ENCODE measurements at places on chromosomes 7 and 10.

- DNase-seq, result no peak
Measured at GRCh38 chr7:156120552-156120951, 308.3 kb upstream of the SHH start.

DNA sequence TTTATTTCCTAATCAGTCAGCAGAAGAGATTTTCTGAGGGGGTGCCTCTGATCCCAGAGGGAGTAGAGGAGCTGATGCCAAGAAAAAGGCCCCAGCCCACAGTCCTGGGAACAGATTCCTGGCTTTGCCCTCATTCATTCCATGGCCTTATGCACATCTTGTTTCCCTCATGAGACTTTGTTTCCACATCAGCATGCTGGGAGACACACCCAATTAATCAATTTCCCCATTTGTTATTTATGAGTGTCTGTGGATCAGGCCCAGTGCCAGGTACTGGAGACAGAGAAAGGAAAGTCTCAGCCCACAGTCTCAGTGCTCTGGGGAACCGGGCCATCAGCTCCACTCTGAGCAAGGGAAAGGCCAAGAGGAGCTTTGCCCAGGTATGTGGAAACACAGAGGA, 496.2 kb upstream of the ZMIZ1 start:
- DNase-seq, result no peak

DNA sequence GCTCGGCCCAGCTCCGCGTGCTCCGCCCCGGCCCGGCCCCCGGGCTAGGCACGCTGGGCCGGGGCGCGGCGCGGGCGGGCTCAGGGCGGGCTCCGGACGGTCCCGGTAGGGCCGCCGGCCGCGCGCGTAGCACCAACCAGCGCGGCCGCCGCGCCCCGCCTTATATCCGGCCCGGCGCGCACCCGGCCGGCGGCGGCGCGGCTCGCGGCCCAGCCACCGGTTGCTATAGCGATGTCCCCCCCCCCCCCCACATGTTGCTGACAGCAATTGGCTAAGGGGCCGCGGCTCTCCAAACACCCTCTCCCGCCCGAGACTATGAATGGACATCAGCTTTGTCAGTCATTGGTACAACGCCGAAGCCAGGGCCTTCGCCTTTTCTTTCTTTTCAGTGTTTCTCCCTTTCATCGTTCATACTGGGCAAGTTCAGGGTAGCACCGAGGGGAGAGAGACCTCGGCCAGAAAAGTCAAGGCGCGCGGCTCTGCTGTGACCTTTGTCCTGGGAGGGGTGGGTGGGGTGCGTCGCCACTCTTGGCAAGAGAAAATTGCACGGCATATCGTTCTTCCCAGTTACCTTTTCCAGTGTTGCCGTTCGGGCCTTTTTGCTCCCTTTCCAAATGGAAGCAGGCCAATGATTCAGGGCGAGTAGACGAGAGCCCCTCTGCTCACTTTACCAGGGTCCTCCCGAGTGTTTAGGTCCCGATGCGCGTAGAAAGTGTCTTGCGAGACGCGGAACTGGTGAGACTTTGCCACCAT, 354.2 kb downstream of the DNAJB6 start:
- DNase-seq, result no peak

- DNase-seq, result peak; percentile 12
Measured at GRCh38 chr7:127504715-127505114, 80.7 kb downstream of the GCC1 start.

- DNase-seq, result no peak
Measured at GRCh38 chr7:76054123-76055120, 6.5 kb downstream of the MDH2 start.

- no peak for DNase-seq
Measured at GRCh38 chr7:95330204-95330960, 6.0 kb upstream of the PON1 start.

- no peak for DNase-seq
Measured at GRCh38 chr10:34200355-34200901, 614.7 kb downstream of the PARD3 start.

DNA sequence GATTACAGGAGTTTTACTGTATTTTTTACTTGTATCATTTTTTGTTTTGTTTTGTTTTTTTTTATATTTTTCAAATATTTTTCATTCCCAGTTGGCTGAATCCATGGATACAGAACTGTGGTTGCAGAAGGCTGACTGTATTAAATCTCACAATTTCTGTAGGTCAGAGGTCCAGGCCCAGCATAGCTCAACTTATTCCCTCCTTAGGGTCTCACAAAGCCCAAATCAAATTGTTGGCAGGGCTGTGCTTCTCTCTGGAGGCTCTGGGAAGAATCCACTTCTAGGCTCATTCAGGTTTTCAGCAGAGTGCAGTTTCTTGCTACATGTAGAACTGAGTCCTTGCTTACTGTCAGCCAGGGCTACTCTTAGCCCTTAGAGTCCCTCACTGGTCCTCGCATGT, 22.6 kb downstream of the TSPAN14 start:
- no peak for DNase-seq

- DNase-seq, result no peak
Measured at GRCh38 chr7:47806701-47807103, 141.6 kb downstream of the PKD1L1 start.

- DNase-seq, result no peak
Measured at GRCh38 chr10:6507311-6507710, 72.8 kb downstream of the PRKCQ start.

GRCh38 chr10:25704622-25705021, 229.4 kb upstream of the MYO3A start:
- no peak for DNase-seq

GRCh38 chr7:72316148-72316547, 96.0 kb downstream of the CALN1 start:
- no peak for DNase-seq

DNA sequence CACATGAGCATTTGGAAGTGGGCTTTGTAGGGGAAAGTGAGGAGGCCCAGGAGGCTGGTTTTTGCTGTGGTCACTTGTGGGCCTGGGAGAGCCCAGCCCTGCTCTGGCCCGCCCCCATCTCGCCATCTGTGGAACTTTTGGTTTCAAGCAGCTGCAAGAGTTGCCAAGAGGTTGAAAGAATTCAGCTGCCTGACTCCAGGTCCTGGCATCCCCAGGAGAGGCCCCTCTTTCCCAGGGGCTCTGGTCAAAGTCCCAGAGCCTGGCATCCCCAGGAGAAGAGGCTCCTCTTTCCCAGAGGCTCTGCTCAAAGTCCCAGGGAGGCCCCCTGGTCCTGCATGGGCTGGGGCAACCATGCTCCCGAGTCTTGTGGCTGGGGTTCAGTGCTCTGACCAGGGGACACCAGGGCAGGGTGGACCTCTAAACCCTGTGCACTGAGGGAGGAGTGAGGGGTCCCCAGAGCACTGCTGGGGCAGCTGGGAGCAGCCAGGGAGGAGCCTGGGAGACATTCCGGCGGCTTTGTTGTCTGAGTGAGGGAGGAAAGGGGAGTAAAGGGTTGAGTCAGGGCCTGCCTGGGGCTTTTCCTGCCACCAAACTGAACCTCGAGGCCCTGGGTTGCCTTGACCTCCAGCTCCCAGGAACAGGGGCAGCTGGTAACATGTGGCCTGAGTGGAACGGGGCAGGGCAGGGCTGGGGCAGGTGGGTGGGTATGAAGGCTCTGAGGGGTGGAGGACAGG, 27.7 kb upstream of the CSGALNACT2 start:
- DNase-seq, result no peak

DNA sequence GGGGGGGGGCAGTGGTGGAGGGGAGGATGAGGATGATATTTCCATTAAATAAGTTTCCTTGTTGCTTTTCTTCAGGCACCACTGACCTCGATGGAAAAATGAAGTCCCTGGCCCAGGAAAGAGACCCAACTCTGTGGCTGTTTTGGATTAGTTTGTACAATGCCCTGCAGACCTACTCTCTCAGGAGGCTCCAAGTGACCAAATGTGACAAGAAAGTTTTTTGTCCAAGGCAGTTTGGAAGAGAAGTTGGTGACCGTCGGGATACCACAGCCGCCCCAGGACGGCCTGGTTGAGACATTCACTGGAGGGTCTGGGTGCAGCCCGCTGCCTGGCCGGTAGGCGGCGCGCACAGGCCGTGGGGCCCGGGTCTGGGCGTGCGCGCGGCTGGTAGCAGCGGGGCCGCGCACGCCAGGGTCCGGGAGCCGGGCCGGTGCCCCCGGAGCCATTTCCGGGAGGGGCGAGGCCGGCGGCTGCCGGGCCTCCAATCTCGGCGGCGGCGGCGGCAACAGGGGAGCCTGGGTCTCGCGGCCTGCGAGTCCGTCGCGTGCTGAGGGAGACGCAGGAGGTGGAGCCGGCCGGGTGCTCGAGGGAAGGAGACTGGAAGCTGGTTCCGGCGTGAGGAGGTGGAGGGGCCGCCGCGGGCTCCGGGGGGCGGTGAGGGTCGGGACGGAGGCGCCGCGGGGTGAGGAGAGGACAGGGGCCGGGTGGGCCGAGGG, at the start of gene SGPL1:
SGPL1 (plus strand) TSS at position 445 of the 716 bp plus-strand sequence. CDS start 906 bp downstream, outside the sequence.
- peak; percentile 81 for DNase-seq

DNA sequence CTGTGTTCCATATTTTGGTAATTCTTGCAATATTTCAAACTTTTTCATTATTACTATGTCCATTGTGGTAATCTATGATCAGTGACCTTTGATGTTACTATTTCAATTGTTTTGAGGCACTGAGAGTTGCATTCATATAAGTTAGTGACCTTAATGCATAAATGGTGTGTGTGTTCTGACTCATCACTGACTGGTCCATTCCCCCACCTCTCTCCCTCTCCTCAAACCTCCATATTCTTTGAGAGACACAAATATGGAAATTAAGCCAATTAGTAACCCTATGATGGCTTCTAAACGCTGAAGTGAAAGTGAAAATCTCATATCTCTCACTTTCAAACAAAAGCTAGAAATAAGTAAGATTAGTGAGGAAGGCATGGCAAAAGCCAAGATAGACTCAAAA, 739.6 kb downstream of the CCSER2 start:
- no peak for DNase-seq

- DNase-seq, result peak; percentile 49
Measured at GRCh38 chr7:107879400-107880035, 11.5 kb upstream of the DLD start.

- no peak for DNase-seq
Measured at GRCh38 chr10:77670817-77671443, 33.3 kb upstream of the KCNMA1 start.

GRCh38 chr10:60096761-60097513, 190.6 kb upstream of the CCDC6 start:
- DNase-seq, result no peak

- no peak for DNase-seq
Measured at GRCh38 chr10:44046605-44047004, 338.3 kb downstream of the CXCL12 start.

DNA sequence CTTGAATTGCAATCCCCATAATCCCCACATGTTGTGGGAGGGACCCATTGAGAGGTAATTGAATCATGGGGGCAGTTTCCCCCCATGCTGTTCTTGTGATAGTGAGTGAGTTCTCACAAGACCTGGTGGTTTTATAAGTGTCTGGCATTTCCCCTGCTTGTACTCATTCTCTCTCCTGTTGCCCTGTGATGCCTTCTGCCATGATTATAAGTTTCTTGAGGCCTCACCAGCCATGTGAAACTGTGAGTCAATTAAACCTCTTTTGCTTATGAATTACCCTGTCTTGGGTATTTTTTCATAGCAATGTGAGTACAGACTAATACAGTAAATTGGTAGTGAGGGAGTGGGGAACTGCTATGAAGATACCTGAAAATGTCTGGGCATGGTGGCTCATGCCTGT, 65.0 kb downstream of the ANKRD7 start:
- DNase-seq, result no peak

DNA sequence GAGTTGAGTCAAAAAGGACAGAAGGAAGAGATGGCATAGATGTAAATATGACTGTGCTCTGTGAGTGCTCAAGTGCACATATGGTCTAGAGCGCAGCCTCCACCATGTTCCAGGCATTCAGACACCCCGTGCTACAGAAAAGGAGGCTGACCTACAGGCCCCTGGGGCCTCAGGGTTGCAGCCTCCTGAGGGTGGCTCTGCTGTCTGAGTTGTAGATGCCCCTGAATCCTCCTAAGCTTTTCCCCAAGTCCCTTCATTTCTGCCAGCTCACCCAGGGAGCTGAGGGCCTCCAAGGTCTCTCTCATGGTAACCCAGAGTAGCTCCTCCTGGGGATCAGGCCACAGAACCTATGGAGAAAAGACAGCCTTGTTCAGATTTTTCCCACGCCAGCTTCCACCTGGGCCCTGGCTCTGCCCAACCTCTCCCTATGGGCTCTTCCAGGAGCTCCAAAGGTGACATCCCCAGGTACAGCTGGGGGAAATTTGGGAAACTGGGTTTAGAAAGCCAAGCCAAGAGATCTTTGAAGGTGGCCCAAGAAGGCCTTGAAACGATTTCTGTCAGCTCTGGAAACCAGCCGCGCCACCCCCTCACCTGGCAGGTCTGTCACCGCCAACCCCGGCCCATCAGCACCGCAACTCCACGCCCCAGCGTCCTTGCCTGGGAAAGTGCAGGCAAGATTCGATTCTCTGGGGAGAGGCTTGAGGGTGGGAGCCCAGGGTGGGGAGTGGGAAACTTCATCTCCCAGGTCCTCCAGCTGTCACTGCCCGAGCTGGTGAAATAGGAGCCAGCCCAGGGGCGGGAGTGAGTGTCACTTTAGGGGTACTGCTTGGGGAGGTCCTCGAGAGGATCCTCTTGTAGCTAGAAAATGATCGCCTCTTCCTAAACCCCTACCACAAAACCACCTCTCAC, 2.4 kb downstream of the ZNF467 start:
- no peak for DNase-seq

DNA sequence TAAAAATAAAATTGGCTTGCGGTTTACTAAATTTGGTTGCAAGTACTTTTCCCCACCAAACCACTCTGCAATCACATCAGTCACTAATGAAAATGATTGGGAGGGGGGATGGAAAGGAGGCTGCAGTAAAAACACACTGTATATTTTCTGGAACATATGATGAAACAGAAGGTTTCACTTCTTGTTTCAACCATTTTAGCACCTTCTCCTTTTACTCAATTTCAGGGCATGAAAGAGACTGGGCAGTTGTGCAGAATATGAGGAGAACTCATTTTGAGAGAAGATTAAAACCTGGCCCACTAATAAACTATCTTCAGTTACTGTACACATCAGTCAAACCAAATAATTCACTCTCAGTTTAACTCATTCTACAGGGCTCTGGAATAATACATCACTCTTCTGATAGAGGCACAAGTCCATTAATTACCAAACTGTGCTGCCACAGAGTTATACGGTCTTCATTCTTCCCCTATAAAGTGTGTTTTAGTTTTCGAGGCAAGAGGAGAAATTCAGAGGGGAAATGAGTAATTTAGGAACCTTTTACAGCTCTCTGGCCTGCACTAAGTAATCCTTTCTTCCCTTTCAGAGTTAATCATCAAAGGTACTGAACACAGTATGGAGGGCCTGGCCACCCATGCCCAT, 25.5 kb downstream of the JAZF1 start:
- DNase-seq, result no peak

GRCh38 chr10:112951359-112952281, 1.6 kb downstream of the TCF7L2 start:
- peak; percentile 71 for DNase-seq

- DNase-seq, result no peak
Measured at GRCh38 chr10:6781133-6781770, 201.2 kb upstream of the PRKCQ start.

DNA sequence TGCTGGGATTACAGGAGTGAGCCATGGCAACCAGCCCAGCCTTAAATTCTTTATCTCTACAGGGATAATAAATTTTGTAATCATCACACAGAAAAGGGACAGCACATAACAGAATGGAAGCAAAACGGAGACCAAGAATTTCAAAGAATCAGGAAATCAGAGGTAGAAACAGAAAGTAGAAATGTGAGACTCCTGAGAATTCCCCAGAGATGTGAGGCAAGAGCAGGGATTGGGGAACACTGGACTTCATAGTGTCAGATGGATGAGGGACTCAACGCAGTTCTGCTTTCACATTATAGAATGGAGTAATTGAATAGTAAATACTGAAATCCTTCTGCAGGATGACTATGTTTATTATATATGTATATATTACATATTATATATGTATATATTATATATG, 52.5 kb upstream of the MPP7 start:
- DNase-seq, result no peak

GRCh38 chr7:146249272-146249671, 132.7 kb downstream of the CNTNAP2 start:
- DNase-seq, result no peak

Measured in CD4-positive, alpha-beta T cell treated with Interleukin-4 for 1 hour (primary cell).